HT1080 (cell line): ENCODE measurements at places on chromosomes 6 and 20.
A peak's percentile ranks its signal among the peaks of the same experiment; 100 is the strongest.

GRCh38 chr6:118780668-118781067 is 113.3 kb upstream of the ASF1A start:
- no peak for DNase-seq

DNA sequence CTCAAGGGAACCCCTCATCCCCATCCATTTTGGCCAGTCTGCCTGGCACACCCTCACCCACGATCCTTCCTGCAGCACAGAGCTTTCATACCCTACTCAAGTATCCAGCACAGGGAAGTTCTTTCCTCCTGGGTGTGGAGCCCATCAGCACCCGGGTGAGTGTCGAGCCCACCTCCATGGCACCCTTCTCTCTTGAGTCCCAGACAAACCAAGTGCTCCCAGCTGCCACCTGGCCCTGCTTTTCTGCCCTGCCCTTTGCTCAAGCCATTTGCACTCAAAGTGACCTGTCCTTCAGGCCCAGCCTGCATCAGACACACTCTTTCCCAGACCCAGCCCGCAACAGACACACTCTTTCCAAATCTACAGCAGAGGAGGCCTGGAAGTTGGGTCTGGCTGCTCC is 257.2 kb downstream of the DLL1 start:
- DNase-seq: no peak

- DNase-seq: no peak
Measured at GRCh38 chr20:34260208-34260942, 19.2 kb downstream of the ASIP start.

- DNase-seq: no peak
Measured at GRCh38 chr6:146904596-146904995, 299.6 kb upstream of the STXBP5 start.

- no peak for DNase-seq
Measured at GRCh38 chr20:48808382-48809034, 19.3 kb downstream of the PREX1 start.

GRCh38 chr20:46118481-46119020 is 437 bp downstream of the CD40 start:
- DNase-seq: no peak

- DNase-seq: peak; percentile 66
Measured at GRCh38 chr20:34709831-34710567, 5.9 kb downstream of the TP53INP2 start.

DNA sequence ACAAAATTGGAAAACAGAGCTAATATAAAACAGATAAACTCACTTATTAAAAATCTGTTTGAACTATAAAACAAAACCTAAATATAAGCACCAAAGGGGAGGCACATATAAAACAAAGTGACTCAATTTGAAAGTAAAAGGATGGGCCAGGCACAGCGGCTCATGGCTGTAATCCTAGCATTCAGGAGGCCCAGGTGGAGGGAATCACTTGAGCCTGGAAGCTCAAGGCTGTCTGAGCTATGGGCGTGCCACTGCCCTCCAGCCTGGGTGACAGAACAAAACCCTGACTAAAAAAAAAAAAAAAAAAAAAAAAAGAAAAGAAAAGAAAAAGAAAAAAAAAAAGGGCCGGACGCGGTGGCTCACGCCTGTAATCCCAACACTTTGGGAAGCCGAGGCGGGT is 31.1 kb upstream of the SMAP1 start:
- DNase-seq: no peak

DNA sequence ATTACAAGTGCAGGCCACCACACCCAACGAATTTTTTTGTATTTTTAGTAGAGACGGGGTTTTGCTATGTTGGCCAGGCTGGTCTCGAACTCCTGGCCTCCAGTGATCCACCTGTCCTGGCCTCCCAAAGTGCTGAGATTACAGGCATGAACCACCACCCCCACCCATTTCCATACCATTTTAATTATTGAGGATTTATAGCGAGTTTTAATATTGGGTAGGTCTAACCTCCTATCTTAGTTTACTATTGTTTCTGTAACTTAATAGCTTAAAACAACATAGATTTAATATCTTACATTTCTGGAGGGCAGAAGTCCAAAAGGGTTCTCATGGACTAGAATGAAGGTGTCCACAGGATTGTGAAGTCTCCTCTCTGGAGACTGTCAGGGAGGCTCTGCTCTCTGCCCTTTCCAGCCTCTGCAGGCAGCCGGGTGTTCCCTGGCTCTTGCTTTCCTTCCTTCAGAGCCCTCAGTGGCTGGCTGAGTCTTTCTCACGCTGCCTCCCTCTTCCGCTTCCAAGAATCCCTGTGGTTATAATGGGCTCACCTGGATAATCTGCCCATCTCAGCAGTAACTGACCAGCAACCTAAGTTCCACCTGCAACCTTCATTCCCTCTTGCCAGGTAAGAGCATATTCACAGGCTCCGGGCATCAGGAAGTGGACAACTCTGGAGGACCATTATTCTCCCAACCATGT is 18.6 kb upstream of the BCAS4 start:
- no peak for DNase-seq

DNA sequence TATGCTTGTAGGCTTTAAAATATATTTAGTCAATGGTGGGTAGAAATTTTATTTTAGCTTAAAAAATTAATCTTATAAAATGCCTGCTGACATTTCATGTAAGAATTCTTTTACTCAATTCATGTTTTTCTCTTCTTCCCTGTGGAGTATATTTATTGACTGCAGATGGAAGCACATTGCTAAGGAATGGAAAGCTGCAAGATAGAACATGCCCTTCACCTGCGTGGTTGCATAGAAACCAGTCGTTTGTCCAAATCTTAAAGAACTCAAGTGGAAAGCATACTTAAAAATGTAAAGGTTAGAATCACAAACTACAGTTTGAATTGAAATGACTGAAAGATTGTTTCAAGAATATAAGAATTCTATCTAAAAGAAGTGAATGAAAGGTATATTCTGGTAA is 30.7 kb downstream of the C6orf163 start:
- DNase-seq: no peak

DNA sequence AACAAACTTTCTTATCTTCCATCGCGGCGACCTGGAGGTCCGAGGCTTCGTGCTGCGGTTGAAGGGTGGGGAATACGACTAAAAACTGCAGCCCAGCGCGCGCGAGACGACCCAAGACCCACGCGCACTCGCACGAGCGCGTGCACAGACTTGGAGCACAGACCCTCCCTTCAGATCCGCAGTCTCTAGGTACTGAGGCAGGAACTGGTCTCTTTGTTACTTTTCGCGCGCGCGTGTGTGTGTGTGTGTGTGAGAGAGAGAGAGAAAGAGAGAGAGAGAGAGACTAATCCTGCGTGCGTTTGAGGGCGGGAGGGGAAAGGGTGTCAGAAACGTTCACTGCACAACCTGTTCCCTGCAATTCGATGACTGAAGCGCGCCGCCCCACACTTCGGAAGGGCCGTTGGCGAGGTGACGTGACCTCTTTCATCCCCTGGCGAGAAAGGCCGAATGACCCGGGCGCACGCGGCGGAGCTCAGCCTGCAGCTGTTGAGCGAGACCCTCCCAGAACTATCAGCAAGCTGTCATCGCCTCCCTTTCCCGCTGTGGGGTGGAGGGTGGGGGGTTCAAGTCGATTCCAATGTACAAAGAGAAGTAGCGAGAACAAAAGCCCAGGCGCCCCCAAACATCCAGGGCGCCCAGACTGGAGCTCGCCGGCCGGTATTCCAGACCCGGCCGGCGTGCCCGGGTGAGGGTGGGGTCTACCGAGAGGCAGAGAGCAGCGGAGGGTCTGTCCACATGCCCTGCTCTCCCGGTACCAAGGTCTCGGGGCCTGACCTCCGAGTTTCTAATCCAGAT is 1.5 kb upstream of the TUBB2B start:
- no peak for DNase-seq

DNA sequence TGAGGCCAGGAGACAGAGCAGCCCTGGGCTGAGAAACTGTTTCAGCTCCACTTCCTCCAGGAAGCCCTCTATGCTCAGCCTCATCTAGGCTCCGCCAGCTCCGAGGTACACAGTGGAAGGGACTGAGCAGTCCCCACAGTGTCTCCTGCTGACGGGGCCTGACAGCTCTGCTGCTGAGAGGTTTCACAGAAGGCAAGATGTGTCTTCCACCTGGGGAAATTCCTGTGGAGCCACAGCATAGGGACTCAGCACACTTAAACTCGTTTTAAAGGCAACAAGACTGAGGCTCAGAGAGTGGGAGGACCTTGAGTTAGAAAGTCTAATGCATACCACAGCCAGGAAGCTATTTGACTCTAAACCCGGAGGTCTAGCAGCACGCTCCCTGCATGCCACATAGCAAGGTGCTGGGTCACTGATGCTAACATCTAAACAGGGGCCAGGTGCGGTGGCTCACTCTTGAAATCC is 6.8 kb downstream of the ADA start:
- DNase-seq: no peak

DNA sequence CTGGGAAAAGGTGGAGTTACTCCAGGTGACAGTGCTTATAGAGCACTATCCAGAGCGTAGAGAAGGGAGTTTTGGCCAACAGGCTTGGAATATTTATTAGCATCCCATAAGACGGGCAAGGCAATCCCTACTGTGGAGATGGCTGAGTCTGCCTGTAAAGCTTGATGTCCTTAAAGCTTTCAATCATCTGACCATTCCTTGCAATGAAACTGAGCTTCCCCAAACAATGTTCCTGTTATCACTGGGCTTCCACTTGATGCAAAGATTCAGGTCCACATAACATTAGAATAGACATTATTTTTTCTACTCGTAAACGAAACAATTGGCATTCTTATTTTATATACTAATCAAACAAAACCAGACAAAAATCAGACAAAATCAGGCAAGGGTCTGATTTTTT is 48.4 kb upstream of the PIM1 start:
- no peak for DNase-seq

- peak; percentile 57 for DNase-seq
Measured at GRCh38 chr6:100475554-100476320, 11.0 kb upstream of the SIM1 start.

DNA sequence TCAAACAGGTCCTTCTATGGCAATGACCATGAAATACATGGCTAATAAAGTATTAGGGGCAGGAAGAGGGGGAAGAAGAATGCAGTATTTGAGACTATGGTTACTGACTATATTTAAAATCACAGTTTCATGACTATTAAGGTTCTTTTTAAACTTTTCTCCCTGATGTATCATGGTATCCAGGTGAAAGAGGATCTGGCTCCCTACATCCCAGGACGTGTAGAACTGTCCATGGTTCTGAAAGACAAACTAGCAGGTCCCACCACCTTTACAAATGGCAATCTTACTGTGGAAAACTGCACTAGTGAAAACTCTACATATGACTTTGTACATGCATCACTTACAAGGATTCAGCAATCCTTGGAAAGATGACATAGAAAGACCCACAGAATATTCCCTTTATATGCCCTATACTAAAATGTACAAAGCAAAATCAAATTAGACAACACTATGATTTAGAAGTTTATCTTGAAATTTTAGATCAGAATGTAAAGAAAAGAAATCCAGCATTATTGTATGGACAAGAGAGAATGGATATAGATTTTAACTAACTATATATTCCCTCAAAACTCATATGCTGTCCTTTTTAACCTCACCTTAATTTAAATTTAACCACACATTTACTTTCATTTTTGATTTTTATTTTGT is 33.5 kb downstream of the RPP21 start:
- DNase-seq: no peak

GRCh38 chr6:117270843-117271507 is 5.6 kb downstream of the VGLL2 start:
- no peak for DNase-seq
